Right cardiac atrium (tissue), 5 donors: ENCODE measurements at places on chromosomes 12 and 14.

GRCh38 chr14:56494167-56494566 lies 85.4 kb upstream of the TMEM260 start:
- DNase-seq, result no peak

DNA sequence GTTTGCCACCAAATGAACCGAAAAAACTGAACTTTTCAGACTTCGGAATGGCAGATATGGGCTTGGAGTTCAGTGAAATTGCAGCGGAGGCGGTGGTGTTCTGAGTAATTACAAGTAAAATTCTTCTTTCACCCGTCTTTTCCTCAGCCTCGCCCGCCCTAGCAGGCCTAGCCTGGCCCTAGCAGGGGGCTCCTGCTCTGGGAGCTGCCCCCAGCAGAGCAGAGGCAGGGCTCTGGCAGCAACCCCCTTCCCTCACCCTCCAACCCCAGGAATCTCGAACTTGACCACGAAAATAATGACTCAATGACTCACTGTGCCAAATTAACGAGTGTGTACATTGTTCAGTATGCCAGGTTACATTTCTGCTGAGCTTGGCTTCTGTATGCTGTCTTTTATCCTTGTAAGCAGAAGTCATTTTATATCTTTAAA lies 1.1 kb downstream of the PAPLN start:
- no peak for DNase-seq

DNA sequence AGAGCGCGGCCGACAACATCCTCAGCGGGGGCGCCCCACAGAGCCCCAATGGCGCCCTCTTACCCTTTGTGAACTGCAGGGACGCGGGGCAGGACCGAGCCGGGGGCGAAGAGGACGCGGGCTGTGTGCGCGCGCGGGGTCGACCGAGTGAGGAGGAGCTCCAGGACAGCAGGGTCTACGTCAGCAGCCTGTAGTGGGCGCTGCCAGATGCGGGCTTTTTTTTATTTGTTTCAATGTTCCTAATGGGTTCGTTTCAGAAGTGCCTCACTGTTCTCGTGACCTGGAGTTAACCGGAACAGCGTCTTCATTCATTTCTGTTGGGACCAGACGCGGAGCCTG lies 103.8 kb upstream of the FKBP4 start:
- DNase-seq, result peak; percentile 59

- DNase-seq, result no peak
These were observed 98.0 kb upstream of the E2F7 start for GRCh38 chr12:77163074-77164038.

DNA sequence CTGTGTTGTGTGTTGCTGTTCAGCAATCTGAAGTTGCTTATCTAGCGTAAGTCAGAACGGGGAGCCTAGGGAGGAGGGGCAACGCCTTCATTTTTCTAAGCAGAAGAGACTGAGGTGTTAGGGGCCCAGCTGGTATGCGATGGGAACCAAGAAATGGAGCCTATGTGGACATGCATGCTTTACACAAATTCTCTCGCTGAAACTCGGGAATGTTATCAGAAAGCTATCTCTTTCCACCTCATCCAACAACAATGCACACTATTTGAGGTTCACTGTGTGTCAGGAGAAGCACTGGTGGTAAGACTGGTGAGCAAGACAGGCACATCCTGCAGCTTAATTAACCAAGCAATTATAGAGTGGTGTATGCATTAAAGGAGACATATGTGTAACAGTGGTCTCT lies 89.7 kb downstream of the NRXN3 start:
- no peak for DNase-seq

GRCh38 chr14:41549821-41550607 lies 56.7 kb upstream of the LRFN5 start:
- no peak for DNase-seq

- no peak for DNase-seq
These were observed 931.2 kb downstream of the NRXN3 start for GRCh38 chr14:79101388-79101787.

GRCh38 chr14:100118396-100119011 lies 40.9 kb downstream of the DEGS2 start:
- DNase-seq, result peak; percentile 50

GRCh38 chr14:74934041-74934440 lies 11.0 kb upstream of the RPS6KL1 start:
- no peak for DNase-seq

GRCh38 chr14:85482552-85482951 lies 47.4 kb upstream of the FLRT2 start:
- no peak for DNase-seq

DNA sequence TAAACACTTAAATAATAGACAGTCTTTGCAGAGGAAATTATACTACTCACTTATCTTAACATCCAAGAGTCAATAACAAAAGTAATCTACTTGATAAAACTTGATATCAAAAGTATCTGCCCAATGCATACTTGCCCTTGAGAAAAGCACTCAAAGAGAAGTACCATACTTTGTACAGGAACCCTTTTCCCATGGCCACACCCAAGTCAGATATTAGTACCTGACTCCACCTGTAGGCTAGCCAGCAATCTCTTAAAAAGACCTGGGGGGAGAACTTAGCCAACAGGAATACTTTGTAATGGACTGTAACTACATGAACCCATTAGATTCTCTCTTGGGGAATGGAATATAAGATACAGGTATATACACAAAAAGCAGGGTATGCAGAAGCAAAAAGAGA lies 99.6 kb upstream of the HECTD1 start:
- no peak for DNase-seq

- DNase-seq, result peak; percentile 68
These were observed 24.9 kb downstream of the VPS37B start for GRCh38 chr12:122870867-122871664.

- peak; percentile 55 for DNase-seq
These were observed 10.2 kb upstream of the LTA4H start for GRCh38 chr12:96045566-96045965.

GRCh38 chr12:110282300-110282860 lies 1.3 kb downstream of the ATP2A2 start:
- no peak for DNase-seq

DNA sequence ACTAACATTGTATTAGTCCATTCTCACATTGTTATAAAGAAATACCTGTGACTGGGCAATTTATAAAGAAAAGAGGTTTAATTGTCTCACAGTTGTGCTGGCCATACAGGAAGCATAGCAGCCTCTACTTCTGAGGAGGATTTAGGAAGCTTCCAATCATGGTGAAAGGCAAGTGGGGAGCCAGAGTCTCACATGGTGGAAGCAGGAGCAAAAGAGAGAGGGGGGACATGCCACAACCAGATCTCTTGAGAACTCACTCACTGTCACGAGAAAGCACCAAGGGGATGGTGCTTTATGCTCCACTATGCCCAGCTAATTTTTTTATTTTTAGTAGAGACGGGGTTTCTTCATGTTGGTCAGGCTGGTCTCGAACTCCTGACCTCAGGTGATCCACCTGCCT lies 13.3 kb downstream of the OS9 start:
- no peak for DNase-seq

DNA sequence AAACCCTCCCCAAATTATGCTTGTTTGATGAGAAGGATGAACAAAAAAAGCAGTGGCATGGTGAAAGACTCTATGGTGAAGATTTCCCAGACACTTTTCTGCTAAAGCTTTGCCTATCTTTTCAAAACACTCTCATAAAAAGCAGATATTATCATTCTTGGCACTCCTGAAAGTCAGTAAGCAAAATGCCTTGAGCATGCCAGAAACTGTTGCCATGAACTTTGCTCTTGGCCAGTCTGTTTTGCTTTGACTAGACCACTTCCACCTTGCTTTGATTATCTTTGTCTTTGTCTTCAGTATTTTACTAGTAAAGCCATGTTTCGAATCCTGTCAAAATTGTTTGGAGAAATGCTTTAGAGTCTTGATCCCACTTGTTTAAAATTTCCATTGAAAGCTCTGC lies 110.4 kb downstream of the CNTN1 start:
- DNase-seq, result no peak

DNA sequence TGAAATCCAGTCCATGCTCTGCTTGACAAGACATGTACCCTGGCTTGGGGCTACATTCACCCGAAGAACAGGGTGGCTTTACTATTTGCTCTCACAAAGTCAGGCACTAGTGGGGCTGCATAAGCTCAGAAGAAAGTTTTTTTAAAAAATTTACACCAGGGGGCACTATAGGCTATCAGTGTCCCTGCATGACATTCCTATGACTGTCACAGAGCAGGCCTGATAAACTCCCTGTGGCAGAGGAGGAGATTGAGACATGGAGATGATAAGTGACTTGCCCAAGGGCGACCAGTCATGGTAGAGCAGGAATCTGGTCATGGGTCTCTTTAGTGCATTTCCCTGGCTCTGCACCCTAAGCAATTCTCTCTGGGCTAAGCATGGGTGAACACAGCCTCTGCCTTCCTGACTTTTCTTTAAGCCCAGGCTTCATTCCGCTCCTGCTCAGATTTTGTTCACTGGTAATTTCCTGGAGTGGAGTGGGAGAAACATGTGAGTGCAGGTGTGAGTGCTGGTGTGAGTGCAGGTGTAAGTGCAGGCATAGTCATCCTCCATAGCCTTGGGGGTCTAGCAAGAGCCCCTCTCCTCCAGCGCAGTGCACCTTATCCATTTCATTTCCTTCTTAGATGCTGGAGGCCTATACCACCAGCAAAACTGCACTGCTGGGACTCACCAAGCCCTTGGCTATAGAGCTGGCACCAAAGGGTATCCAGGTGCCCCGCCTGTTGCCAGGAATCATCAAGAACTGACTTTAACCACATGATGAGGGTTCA lies 91.6 kb downstream of the DHRS2 start:
- no peak for DNase-seq

GRCh38 chr12:117044790-117045159 lies 54.4 kb downstream of the TESC start:
- DNase-seq, result no peak

- DNase-seq, result peak; percentile 93
These were observed 5.4 kb downstream of the RAPGEF3 start for GRCh38 chr12:47753021-47754001.

DNA sequence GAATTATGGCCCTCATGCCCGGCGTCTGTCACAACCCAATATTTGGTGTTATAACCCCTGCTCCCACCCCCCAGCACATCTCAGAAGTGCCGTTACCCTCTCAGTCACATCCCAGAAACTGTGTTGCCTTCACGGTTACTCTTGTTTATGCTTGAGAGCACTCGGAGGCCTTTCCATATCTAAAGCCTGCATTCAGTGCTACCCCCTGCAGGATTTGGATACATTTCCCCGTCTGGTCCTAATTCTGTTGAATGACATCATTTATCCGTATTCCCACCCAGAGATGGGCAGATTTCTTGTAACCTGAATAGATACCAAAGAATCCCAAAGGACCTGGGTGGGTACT lies 19.1 kb upstream of the FOS start:
- no peak for DNase-seq

DNA sequence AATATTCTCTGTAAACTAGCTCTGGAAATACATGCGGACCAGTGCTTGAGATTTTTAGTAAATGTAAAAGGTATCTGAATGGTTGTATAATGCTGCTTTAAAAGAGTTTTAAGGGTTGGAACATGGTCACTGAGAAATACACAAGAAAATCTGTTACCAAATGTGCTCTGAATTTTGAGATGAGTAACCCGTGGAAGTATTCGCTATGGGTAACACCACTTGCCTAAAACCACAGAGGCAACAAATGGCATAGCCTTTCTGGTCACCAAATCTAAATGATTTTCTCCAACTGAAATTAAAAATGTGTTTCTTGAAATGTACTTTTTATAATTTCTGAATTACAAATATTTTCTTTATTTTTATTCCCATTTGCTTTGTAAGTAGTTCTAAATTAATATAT lies 745.7 kb downstream of the DIO2 start:
- DNase-seq, result no peak

DNA sequence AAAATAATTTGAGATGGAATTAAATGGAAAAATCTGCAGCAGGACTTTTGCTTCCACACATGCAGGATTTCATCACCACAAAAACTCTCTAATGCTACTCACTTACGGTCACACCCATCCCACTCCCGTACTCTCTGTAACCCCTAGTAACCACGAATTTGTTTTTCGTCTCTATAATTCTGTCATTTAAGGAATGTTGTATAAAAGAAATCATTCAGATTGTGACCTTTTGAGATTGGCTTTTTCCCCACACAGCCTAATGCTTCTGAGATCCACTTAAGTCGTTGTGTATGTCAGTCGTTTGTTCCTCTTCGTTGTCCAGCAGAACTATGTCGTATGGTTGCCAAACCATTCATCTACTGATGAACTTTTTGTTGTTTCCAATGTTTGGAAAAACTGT lies 19.8 kb upstream of the PZP start:
- DNase-seq, result no peak

DNA sequence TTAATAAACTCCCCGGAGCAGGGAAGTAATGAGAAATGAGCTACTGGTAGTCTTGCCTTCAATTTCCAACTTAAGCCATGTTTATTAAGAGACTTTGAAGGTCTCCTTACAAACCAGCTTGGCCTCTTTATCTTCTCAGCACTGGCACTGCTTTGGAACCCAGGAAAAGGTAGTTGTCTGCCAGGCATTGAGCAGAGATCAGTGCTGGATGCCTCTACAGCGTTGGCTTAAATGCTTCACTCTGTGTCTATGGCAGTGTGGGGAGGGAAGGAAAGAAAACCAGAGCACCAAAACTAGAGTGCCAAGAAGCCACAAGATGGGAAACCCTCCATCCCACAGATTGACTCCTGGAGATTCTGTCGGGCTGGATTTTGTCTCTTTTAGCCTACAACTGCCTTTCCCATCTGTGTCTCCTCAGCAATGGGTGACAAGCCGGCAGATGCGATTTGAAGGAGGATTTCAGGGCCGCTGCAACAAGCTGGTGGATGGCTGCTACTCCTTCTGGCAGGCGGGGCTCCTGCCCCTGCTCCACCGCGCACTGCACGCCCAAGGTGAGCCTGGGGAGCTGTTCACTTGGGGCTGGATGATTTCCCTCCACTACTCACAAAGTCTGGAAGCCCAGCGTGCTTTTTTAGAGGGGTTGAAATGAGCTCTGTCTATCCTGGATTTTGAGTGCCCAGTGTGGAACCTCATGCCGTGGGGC lies 57.3 kb downstream of the FNTB start:
- DNase-seq, result no peak
